Myocyte (in vitro differentiated cells): ENCODE measurements at places on chromosomes 7 and 10.

- peak; percentile 64 for DNase-seq
Observed at GRCh38 chr10:124646483-124647352, 97.5 kb downstream of the FAM53B start.

DNA sequence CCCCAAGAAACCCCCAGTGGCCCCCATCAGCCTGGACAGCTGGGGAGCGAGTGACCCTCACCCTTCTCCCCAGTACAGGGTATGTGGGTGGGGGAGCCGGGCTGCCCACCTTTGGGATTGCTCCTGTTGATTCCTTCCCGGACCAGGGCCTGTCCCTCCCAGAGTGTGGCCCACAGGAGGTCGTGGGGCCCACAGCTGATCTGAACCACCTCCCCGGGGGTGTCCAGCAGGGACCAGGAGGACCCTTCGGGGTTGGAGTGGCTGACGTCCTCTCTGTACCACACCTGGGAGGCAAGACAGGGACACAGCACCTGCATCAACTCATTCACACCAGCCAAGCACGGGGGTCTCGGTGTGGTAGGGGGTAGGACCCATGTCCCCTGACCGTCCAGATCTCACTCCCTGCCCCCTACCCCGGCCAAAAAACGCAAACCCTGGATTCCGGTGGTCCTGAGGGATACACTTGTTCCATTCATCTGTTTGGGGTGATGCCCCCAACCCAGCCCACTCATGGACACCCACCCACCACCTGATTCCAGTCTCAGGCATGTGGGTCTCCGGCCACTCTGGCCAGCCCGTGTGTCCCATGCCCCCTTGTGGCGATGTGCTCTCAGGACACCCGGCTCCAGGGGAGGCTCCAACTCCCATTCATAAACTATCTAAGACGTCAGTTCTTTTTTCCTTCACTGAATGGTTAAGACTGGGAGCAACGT is 10.9 kb downstream of the TECPR1 start:
- peak; percentile 38 for DNase-seq

DNA sequence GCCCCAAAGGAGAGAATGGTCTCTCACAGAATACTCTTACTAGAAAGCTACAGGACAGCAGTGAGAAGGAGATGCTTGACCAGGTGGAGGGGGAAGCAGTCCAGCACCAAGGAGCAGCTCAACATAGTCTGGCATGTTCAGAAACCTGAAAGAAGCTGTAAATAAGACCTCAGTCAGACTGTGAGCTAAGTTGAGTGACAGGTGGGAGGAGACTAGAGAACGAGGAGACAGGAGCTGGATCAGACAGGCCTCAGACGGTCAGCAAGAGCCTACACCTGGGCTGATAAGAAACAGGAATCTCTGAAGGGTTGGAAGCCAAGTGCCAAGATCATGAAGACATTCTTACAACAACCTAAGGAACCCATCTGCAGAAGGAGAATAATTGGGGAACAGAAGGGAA is 54.5 kb downstream of the ELMO1 start:
- no peak for DNase-seq

GRCh38 chr10:15353471-15354017 is 17.5 kb downstream of the FAM171A1 start:
- DNase-seq = no peak

DNA sequence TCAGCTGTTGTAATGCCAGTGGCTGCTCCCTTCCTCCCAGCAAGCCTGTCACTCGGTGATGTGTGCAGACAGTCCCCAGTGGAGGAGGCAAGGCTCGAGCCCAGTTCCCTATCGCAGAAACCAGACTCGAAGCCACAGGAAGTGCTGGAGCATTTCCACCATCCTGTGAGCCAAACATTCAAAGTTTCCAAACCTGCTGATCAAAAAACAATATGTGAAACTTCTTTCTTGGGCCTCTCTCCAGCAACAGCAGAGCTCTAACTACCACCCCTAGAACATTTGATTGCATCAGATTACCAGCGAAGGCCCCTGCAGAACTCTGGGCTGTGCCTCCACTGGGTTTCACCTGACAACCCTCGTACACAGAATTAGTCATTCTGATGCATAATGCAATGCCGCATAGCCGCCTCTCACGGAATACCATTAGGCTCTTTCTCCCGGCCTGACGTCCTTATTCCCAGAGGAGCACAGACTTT is 94.0 kb downstream of the ELMO1 start:
- no peak for DNase-seq

DNA sequence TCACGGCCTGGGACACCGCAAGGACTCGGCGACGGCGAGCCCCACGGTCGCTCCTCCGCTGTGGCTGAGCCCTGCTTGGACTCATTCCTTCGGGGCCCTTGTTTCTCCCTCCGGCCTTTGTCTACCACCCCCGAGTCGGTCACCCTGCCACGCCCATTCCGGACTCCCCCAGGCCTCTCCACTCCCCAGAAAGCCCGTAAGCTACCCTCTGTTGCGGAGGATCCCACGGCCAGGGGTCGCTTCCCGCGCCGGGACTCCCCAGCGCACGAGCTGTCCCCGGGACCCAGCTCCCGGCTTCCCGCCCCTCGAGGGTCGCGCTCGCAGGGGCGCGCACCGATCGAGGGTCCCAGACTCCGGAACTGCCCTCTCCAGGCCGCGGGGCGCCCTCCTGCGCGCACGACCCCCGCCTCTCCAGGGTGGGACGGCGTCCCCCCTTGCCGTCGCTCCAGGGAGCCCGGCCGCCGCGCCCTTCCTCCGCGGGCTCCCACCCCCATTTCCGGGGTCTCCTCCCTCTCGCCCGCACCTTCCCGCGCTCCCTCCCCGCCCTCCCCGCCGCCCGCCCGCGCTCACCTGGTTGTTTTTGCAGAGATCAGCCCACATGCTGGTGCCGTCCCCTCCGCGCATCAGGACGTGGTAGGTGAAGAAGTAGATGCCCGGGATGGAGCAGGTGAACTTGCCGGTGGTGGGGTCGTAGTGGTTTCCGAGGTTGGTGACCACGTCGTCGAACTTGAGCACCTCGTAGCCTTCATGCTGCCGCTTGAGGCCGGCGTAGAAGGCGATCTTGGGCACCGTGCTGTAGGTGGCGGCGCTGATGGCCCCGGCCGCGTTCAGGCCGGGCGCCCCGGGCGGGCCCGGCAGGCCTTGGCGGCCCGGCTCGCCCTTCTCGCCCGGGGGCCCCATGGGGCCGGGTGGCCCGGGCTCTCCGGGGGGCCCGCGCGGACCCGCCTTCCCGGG is 1.5 kb downstream of the C1QL3 start:
- no peak for DNase-seq

DNA sequence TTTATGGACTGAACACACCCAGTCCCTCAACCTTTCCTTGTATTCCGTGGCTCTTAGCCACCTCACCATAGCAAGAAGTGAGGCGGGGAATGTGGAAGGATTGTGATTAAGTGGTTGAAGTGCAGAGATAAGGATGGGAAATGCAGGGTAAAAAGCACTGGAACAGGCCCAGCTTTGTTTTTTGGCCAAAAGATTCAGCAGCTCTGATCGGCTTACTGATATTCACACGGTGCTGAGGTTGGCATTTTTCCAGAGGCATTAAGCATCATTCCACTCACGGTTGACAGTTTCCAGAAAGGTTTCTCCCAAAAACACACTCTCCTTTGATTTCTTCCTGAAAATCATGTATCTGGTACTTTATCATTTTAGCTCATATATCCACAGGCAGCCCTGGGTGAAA is 544.2 kb downstream of the CNTNAP2 start:
- no peak for DNase-seq

- no peak for DNase-seq
Observed at GRCh38 chr7:36276428-36277248, 113.0 kb upstream of the ANLN start.

- DNase-seq = no peak
Observed at GRCh38 chr10:69125554-69125953, 1.6 kb downstream of the VPS26A start.

- DNase-seq = no peak
Observed at GRCh38 chr10:125756196-125756595, 19.4 kb downstream of the MMP21 start.

GRCh38 chr10:32190890-32191491 is 134.8 kb upstream of the KIF5B start:
- peak; percentile 68 for DNase-seq
